GM04504 (cell line): ENCODE measurements at places on chromosomes 2 and 18.

GRCh38 chr18:9105420-9105819 lies 2.9 kb downstream of the NDUFV2 start:
- no peak for DNase-seq

- DNase-seq: no peak
These were observed 105.4 kb upstream of the SPRED2 start for GRCh38 chr2:65537651-65538385.

DNA sequence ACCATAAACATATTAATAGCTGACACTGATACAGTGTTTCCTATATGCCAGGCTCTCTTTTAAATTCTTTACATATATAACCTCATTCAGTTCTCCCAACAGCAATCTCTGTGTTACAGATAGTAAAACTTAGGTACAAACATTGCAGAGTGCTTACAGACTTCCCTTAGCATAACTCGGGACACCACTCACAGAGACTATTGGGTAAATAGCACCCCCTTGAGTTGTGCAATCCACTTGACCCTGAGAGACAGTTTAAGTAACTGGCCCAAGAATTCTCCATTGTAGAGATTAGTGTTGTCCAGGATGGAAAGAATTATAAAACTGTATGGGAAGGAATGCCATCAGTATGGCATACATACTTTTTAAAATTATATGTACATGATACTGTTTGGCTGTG lies 110.1 kb downstream of the POLE4 start:
- DNase-seq: no peak

DNA sequence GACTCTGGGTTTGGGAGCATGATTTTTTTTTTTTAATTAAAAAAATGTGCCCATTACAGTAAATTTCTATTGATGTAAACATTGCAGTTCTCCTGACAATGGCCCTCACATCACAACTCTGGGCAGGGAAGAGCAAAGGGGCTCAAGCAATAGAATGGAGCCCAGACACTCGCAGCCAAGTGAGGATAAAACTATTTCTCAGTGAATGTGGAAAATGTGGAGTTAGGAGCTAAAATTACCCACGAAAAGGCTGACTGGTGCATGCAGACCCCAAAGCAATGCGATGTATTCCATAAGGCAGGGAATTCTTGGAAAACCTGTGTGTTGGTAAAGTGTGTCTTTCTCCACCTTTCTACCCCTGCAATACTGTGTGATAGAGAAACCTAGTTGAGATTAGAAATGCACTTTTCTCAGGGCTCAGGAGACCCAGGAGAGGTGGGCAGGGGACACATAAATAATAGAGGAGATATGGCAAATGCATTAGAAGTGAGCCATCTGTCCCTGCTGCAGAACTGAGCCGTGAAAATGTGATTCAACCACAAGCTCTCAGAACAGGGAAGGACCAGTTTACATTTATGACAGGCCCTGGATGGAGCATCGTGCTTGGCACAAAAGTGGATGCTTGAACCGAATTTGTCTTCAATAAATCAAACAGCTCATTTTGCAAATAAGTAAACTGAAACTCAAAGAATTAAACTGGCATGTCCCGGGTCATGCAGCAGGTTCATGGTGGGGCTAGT lies 100.1 kb downstream of the MYCN start:
- DNase-seq: no peak

- DNase-seq: peak; percentile 35
These were observed 230.1 kb upstream of the PXDN start for GRCh38 chr2:1974397-1974796.

- peak; percentile 13 for DNase-seq
These were observed 179.0 kb downstream of the BARD1 start for GRCh38 chr2:214630402-214631045.

GRCh38 chr2:219296142-219296541 lies 13.1 kb downstream of the PTPRN start:
- no peak for DNase-seq

- no peak for DNase-seq
These were observed 1154.0 kb upstream of the FANCL start for GRCh38 chr2:59395119-59395518.

GRCh38 chr2:47039489-47039870 lies 115.6 kb downstream of the STPG4 start:
- no peak for DNase-seq

DNA sequence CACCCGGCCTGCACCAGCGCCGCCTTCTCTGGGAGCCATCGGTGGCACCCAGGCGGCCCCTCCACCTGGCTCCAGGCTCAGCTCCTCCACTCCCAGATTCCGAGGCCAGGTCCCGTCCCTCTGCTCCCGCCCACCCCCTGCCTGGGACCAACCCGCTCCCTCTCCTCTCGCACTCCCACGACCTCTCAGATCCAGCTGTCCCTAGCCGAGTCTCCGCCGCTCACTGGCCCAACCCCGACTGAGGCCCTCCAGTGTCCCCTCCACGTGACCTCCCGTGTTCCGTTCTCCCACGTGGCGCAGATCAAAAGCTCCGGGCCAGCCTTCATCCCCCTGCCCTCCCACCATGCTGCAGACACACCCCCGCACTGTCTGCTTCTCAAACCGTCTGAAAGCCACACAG lies 14.4 kb upstream of the SALL3 start:
- DNase-seq: no peak

DNA sequence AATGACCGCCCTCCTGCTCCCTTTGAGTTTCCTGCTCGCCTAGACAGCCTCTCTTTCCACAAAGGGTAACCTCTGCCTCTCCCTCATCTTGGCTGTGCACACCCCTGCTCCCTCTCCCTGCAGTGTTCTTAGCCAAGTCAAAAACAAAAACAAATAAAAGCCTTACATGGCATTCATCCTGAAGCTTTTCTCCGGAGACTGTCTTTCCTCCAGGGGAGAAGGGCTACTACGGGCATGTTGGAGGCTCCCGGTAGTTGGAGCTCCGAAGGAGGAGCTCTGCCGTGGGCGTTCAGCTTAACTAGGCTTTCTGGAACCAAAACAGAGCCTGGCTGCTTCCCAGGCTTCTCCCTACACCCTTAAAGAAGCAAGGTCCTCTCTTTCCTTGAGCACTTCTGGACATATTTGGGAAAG lies 104.2 kb downstream of the TPGS2 start:
- no peak for DNase-seq

GRCh38 chr18:59799383-59800015 lies 100.3 kb upstream of the PMAIP1 start:
- peak; percentile 80 for DNase-seq

DNA sequence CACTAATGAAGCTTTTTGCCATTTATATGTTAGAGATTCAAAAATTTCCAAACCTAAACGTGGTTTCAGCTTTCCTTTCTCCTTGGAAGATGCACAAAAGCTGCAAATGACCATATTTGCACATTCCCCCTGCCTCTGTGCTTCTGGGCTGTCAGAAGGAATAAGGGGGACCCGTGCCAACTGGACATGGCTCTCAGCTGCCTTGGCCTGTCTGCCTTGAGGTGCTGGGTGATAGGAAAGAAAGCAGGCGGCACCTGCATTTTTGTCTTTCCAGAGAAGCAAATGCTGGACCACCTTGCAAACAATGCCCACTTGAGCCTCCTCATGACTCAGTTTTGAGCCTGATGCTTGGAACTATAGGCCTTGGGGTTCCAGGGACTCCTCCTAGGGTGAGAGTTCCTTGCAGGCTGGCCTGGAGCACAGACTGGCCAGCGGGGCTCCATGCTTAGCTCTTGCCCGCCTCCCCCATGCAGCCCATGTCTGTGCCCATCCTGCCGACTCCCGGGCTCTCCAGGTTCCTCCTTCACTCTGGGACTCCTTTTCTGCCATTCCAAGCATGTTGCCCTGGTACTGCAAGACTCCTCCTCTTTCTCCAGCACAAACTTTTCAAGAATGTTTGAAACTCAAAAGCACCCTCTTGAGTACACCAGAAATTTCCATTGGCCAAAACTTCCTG lies 109.0 kb upstream of the EPAS1 start:
- DNase-seq: no peak

GRCh38 chr2:218289639-218290315 lies 2.5 kb downstream of the TMBIM1 start:
- no peak for DNase-seq

DNA sequence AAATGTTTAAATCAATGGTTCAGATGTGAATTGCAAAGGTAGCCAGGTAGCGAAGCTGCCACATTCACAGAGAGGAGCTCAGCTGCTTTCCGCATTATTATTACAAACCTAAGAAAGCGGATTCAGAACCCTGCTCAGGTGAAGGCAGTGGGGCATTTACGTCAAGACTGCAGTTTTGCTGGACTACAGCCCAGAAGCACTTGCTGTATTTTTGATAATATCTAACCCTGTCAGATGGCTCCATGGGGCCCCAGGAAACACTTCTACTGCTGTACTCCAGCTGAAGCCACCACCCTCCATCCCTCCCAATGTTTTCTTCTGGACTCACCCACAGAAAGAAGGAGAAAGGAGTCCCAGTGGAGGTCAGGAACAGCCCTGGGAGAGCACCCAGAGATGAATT lies 96.9 kb downstream of the TPO start:
- DNase-seq: no peak

DNA sequence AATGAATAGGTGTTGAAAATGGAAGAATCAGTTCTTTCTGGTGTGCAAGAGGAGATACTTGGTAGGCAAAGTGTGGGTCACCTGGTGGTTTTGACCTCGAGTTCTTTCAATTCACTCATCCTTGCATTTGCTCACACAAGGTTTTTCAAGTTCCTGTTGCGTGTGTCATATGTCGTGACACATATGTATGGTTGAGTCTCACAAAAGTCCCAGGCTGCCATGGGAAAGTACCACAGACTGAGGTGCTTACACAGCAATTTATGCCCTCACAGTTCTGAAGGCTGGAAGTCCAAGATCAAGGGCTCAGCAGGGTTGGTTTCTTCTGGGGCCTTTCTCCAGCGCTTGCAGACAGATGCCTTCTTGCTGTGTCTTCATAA lies 64.4 kb downstream of the NCK2 start:
- DNase-seq: no peak

DNA sequence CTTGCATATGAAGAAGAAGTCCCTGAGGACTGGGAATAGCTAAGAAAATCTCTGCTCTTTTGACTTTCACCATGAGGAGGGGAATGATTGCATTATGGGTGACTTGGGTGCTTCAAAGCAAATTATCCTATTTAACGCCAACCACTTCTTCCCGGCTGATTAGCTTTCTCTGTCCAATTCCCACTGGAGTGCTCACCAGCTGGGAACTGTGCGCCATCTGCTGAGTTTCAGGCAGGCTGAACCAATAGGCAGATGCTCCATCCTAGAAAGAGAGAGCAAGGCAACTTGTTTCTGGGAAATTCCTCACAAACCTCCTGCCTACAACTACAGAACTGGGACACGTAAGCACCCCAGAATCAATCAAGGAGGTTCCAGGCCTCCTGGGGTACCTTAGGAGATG lies 49.4 kb downstream of the POLE4 start:
- DNase-seq: no peak

DNA sequence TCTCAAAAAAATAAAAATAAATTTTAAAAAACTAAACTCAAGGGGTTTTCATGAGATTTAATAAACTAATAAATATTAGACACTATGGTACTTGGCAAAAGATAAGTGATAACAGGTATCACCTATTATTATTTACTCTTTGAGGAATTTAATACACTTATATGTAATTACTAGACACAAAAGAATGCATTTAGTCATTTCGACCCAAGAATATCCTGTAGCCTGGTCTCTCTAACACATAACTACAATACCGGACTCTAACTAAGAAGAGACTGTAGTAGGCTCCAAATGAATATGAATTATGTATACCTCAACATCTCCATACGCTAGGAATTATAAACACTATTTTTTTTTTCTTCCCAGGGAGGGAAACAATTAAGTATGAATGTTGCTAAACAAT lies 850.7 kb downstream of the CPS1 start:
- no peak for DNase-seq

- DNase-seq: peak; percentile 35
These were observed 132.9 kb upstream of the MGAT5 start for GRCh38 chr2:134120733-134121630.

GRCh38 chr2:190765386-190766173 lies 115.0 kb upstream of the GLS start:
- DNase-seq: peak; percentile 39

DNA sequence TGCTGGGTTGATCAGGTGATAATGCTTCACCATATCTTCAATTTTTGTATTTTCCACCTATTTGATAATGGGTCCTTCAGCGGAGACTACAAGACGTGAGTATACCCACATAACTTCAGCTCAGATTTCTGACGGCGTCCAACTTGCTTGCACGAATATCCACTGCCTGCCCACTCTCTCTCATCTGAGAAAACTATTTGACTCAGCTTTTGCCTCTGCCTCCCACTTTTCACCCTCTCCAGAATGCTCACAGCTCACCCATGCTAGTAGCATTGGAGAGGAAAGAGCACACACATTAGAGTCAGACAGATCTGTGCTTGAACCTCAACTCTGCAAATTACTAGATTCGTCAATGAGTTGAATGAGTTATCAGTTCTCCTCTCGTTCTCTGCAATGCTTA lies 166.8 kb downstream of the BCL2 start:
- no peak for DNase-seq

- DNase-seq: peak; percentile 9
These were observed 30.6 kb downstream of the HNRNPLL start for GRCh38 chr2:38572167-38572566.

DNA sequence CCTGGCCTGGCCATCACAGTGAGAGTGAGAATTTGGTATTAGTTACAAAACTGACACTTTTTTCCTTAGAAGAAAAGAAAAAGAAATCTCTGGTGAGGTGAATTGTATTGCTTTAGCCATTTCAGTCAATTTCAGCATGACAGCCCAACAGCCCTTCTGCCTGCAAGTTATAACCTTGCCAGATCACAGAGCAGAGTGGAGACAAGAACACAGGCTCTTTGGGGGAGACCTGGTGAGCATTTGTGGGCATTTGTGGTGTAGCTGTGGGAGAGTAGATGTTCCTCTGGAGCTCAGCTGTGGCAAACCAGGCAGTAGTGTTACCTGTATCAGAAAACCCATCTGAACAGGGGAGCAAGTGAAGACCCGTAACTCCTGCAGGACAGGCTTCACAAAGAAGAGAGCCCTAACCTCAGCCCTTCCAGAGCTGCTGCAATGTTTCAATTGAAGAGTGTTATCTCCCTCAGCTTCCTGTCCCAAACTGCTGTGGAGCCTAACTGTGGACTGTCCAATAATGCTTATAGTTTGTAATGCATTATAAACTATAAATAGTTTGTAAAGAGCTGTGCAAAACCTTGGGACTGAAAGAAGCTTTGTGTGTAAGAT lies 22.8 kb upstream of the DLX1 start:
- DNase-seq: no peak

GRCh38 chr2:161237392-161238264 lies 70.6 kb upstream of the PSMD14 start:
- peak; percentile 24 for DNase-seq

- DNase-seq: peak; percentile 40
These were observed 49.6 kb upstream of the ITSN2 start for GRCh38 chr2:24409700-24410556.

DNA sequence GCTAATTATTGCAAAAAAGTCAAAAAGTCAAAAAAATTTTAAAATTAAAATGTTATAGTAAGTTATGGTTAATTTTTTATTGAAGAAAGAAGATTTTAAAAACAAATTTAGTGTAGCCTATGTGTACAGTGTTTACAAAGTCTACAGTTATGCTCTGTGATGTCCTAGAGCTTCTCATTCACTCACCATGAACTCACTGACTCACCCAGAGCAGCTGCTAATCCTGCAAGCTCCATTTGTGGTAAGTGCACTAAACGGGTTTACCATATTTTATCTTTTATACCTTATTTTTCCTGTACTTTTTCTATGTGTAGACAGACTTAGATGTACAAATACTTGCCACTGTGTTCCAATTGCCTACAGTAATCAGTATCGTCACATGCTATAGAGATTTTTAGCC lies 788.2 kb downstream of the DSC3 start:
- DNase-seq: no peak
